ENCODE measurements at places on chromosomes 16 and 17. TPM values are rescaled to one million over a fixed set of nuclear protein-coding genes. Genes with fewer than 3 reads are reported as not detected.

The HOXB3 gene
- 8.8 TPM for total RNA-seq

The GLIS2 gene
- total RNA-seq: 1.9 TPM

The MPP2 gene
- 16.3 TPM for total RNA-seq

The SLC38A8 gene
- total RNA-seq: not detected

The TBX2 gene
- total RNA-seq: 42.3 TPM

The COX11 gene
- 82.9 TPM for total RNA-seq

The ATP2C2 gene
- 6.2 TPM for total RNA-seq

The FBXL20 gene
- 7.7 TPM for total RNA-seq

The KRTAP4-5 gene
- total RNA-seq: not detected

The SPATA22 gene
- 1.8 TPM for total RNA-seq

The MGAT5B gene
- total RNA-seq: 0.35 TPM

The NPIPB8 gene
- total RNA-seq: not detected

The CIITA gene
- 0.04 TPM for total RNA-seq

The HS3ST4 gene
- total RNA-seq: not detected

The HOXB1 gene
- not detected for total RNA-seq

The SUZ12 gene
- total RNA-seq: 55.5 TPM

The CEP131 gene
- total RNA-seq: 33.0 TPM

The DLX4 gene
- total RNA-seq: 0.34 TPM

The FOXN1 gene
- total RNA-seq: not detected

Data from SJCRH30 (cell line).